Activated CD4-positive, alpha-beta T cell treated with anti-CD3 and anti-CD28 coated beads for 4 hours (primary cell): ENCODE measurements at places on chromosomes 12 and 14.

- DNase-seq, result no peak
Observed at GRCh38 chr12:1882405-1882804, 36.0 kb downstream of the CACNA2D4 start.

DNA sequence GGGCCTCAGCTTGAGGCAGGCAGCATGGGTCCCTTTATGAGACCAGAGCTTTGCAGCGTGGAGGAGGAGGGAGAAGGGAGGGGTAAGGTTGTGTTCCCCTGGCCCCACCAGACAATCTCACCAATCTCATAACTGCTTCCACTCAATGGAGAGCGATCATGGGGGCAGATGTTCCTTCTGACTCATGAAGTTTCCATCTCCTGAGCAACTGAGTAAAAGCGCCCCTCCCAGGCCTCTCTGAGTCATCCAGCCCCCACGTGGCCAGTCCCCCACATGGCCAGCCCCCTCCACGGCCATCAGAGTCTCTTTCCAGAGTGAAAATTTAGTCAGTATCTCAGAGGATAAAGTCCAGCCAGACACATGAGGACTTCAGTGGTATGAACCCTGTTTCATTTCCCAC lies 39.2 kb upstream of the PLXNC1 start:
- peak; percentile 46 for DNase-seq

DNA sequence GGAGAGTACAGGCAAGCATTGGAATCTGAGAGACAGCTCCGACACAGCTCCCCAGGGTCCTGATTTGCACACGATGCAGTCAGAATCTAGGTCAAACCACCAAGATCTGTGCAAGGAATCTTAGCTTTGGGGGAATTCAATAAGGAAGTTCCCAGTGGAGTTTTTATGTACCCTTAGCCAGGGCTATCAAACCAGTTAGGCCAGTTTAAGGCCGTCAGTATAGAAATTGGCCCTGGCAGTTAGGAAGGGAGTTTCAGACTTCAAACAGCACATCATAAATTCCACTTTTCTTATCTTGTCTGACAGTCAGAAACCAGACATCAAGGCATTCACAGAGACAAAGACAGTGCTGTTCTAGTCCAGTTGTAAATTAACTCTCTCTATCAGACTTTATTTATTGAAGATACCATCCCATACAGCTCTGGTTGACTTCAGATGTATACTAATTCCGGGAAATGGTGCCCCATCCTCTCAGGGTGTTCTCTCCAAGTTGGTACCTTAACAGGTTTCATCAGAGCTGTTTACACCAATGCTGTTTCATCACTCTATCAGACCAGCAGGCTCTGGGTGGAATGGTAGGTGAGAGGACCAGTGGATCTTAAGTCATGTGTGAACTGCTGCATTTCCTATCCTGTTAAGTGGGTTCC lies 157.5 kb upstream of the ATF7IP start:
- DNase-seq, result no peak

DNA sequence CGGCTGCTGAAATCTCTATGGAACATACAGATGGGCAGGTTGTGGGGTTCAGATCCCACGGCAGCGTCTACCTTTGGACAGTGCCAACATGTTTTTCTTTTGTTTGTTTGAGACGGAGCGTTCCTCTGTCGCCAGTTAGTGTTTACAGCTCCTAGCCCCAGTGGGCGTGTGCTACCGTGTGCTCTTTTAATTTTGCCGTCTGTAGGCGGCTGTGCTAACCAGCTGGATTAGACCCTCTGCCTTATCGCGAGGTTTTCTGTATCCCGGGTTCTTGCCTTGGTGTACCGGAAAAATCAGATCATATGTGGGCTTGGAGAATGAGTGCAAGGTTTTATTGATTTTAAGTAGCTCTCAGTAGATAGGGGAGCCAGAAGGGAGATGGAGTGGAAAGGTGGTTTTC lies 9.8 kb upstream of the GALNT6 start:
- no peak for DNase-seq

DNA sequence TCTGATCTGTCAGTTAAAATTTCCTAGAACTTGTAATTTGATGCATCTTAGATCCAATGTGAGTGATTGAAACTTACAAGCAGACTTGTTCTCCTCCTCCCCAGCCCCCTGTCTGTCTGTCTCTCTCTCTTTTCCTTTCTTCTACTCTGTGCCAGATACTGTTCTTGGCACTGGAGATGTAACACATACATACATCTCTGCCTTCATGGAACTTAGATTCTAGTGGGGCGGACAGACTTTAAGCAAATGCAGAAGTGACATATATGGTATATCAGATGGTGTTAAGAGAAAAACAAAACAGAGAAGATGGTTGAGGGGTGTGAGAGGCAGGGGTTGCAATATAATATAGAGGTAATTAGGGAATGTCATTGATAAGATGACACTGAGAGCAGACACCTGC lies 6.6 kb downstream of the CHST11 start:
- no peak for DNase-seq

DNA sequence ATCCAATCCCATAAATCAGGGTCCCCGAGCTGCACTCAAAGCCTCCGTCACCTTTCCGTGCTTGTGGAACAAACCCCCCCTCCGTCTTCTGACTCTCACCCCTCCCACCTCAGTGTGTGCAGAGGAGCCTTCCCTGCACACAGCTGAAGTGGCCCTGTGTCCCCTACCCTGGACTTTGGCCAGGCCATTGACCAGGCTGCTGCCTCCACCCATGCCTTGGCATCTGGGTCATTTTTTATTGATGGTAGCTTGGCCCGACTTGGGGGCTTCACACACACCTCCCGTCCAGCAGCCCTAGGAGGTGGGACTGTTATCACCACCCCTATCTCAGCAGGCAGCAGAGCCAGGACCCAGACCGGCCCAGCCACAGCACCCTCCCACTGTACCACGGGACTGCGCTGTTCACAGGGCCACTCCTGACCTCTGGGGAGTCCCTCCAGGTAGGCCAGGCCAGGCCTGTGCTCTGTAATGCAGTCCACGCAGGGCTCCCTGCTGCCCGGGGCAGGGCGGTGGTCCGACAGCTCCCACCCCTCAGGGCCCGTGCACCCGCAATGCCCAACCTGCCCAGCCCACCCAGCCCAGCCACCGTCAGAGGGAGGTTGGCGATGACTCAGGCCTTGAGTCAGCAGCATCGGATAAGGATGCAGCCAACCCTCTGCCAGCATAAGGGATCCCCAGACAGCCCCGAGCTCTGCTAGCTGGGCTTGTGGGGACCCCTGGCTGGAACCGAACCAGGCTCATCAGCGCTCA lies 9.2 kb upstream of the INF2 start:
- no peak for DNase-seq

DNA sequence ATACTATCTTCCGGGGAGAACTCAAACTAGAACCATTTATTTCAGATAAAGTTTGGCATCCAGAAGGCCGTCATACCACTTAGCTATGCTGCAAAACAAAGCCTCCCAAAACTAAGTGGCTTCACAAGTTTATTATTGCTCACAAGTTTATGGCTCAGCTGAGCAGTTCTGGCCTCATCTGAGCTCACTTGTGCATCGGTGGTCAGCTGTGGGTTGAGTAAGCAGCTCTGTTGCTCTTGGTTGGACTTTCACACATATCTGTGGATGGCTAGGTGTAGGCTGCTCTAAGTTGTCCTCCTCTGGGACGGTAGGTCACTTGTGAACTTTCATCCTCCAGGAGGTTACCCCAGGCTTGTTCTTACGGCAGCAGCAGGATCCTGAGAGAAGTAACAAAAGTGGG lies 162.7 kb downstream of the BTG1 start:
- no peak for DNase-seq

- no peak for DNase-seq
Observed at GRCh38 chr12:124849382-124849781, 14.3 kb downstream of the SCARB1 start.

DNA sequence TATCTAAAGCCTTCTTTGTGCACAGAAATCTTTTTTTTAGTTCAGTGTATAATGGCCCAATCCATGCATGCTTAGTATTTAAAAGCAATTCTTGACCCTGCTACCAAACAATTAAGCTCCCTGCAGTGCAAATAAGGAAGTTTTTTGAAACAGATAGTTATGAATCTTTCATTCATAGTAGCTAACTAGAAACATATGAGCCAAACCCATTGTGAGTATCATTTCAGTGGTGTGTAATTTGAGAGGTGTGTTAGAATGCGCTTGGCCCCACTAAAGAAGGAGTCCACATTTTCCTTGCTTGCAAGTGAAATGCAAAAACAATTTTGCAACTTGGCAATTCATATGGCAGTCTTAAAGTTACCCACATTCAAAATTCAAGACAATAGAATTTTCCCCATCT lies 14.4 kb downstream of the EPS8 start:
- DNase-seq, result no peak

GRCh38 chr12:40681148-40681547 lies 11.1 kb upstream of the CNTN1 start:
- no peak for DNase-seq

DNA sequence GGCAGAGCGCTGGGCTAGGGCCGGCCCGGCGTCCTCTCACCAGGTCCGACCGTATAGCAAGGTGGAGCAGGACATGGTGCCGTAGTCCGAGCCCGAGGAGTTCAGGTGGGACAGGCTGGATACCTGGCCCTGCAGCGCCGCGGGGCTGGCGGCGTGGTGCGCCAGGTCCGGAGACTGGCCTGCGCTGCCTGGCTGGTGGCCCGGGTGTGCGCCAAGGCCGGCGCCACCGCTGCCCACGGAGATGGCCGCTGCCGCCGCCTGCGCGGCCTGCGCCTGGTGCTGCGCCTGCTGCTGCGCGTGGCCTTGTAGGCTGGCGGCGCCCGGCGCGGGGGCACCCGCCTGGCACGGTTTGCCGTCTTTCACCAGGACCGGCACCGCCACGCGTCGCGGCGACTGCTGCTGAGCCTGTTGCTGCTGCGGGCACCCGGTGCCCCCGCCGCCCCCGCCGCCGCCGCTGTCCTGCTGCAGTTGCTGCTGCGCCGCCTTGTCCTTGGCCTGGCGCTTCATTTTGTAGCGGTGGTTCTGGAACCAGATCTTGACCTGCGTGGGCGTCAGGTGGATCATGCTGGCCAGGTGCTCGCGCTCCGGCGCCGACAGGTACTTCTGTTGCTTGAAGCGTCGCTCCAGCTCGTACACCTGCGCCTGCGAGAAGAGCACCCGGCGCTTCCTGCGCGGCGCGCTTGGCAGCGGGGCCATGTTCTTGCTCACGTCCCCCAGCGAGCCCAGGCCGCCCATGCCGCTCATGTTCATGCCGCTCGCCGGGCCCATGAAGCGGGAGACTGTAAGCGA lies 2.6 kb downstream of the NKX2-1 start:
- DNase-seq, result no peak

DNA sequence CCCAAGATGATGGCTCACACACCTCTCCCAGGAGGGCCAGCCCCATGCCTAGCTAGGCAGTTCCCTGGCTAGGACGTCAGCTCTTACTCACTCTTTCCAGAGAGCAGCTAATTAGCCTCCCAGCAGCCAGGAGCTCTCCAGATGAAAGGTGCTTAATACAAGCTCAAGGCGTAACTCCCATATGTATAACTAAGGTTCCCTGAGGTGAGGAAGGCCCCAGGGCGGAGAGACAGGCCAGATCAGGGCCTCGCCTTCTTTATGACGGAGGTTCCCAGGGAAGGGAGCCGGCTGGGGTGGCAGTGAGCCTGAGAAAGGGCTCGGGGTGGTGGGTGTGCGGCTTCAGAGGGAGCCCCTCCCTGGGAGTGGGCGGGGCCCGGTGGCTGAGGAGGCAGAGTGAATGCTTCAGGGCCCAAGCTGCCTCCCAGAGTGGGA lies 26.4 kb upstream of the ZFP36L1 start:
- peak; percentile 48 for DNase-seq

GRCh38 chr12:108173160-108173559 lies 44.1 kb downstream of the WSCD2 start:
- DNase-seq, result no peak

DNA sequence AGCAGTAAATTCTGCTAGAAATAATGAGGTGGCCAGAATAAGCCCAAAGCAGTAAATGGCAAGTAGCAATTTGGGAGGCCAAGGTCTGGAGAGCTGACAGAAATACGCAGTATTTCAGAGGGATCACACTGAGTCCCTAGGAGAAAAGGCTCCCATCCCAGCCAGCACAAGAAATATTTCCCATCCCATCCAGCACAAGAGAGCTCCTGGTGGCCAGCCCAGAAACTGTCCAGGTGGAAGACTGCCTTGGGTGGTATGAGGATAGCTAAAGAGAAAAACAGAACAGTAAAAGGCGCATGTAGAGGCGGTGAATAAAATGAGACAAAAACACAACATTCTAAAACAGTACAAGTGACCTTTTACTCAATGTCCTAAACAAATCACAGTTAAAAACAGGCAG lies 120.7 kb downstream of the HECTD4 start:
- no peak for DNase-seq

DNA sequence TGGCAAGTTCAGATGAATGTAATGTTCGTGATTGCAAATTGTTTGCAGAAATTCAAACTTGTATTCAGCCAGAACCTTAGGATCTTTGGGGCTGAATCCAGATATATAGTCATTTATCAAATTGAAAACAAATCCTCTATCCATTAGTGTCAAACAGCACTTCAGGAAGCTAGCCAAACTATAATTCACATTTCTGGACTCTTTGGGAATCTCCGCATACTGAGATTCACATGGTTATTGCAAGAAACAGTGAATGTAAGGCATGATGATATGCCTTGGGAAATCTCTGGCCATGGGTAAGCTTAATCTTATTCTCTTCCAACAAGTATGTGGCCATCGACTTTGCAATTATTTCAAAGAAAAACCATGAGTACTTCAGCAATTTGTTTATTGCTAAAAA lies 98.5 kb downstream of the KLHL28 start:
- DNase-seq, result no peak

- no peak for DNase-seq
Observed at GRCh38 chr12:32885831-32886230, 10.7 kb downstream of the PKP2 start.

- no peak for DNase-seq
Observed at GRCh38 chr12:115132905-115133304, 448.9 kb upstream of the TBX3 start.

- no peak for DNase-seq
Observed at GRCh38 chr12:19205120-19205519, 75.6 kb downstream of the PLEKHA5 start.

DNA sequence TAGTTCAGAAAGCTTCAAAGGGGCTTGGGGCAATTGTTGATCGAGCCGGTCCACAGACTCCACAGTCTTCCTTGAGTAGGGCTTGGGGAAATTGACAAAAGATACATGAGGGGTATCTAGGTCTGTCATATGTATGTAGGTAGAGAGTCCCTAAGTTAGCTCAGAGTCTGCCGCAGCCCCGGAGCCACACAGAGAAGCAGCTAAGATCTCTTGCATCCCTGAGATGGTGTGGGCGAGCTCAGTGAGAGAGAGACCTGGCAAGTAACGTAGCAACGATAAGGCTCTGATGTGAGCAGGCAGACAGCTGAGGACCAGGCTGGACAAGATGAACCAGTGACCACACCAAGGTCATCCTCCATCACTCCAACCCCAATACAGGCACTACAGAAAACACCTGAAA lies 297.6 kb downstream of the TMEM132D start:
- DNase-seq, result no peak

DNA sequence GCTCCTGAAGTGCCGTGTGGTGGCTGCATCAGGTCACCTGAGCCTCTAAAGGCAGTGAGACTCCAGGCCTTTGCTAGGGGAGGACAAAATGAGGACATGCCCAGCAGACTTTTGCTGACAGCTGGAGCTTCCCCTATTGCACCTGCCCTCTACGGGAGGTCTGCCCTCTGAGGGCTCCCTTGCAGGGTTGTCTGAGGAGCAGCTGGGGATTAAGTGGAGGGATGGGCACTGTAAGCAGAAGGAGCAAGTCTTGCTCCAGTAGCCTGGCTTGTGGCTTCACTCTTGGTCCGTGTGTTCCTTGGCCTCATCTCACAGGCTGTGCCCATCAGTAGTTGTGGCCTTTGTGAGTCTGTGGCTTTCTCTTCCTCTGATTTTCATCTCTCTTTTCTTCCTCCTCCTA lies 66.9 kb upstream of the NRXN3 start:
- DNase-seq, result no peak
